ENCODE measurements at places on chromosomes 6 and 20.

GRCh38 chr20:63962426-63963347 is 6.5 kb upstream of the UCKL1 start:
- no peak for DNase-seq

GRCh38 chr6:135183532-135184440 is 2.7 kb downstream of the MYB start:
- peak; percentile 66 for DNase-seq

DNA sequence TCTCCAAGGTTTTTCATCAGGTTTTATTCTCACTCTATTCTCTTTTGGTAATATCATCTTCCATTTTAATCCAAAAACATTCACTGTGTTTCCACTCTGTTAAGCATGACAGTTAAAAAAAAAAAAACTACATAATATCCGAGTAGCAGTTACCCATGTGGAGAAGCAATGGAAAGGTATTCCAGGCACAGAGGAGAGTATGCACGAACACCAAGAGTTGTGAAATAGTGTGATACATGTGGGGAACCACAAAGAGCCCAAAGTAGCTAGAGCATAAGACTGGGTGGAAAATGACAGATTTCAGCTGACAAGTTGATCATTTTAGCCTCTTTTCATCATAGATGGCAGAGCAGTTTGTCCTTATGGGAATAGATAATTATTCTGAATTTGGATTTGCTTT is 19.9 kb upstream of the FBXL4 start:
- DNase-seq = no peak

GRCh38 chr20:57397693-57398108 is 6.5 kb downstream of the RBM38 start:
- peak; percentile 63 for DNase-seq

DNA sequence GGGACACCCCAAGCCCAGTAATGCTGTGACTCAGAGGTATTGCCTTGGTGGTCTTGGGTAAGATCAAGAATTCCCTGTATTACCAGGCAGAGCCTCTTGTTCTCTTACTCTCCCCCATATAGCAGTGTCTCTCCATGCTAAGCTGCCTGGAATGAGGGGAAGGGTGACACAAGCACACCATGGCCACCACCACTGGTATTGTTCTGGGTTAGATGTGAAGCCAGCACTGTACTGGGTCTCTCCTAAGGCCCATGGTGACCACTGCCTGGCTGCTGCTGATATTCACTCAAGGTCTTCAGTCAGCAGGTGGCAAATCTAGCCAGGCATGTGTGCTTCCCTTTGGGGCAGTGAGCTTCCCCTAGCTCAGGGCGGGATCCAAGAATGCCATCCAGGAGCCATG is 36.5 kb downstream of the TAF11 start:
- no peak for DNase-seq
